ENCODE measurements at places on chromosomes 7 and 10.

- no peak for DNase-seq
These were observed 147.7 kb downstream of the SND1 start for GRCh38 chr7:127799535-127800305.

GRCh38 chr7:137978464-137979237, 23.2 kb downstream of the CREB3L2 start:
- DNase-seq: no peak

- no peak for DNase-seq
These were observed 195.0 kb upstream of the PRPS1L1 start for GRCh38 chr7:18222636-18223035.

GRCh38 chr10:77899690-77900089, 26.9 kb downstream of the DLG5 start:
- no peak for DNase-seq

DNA sequence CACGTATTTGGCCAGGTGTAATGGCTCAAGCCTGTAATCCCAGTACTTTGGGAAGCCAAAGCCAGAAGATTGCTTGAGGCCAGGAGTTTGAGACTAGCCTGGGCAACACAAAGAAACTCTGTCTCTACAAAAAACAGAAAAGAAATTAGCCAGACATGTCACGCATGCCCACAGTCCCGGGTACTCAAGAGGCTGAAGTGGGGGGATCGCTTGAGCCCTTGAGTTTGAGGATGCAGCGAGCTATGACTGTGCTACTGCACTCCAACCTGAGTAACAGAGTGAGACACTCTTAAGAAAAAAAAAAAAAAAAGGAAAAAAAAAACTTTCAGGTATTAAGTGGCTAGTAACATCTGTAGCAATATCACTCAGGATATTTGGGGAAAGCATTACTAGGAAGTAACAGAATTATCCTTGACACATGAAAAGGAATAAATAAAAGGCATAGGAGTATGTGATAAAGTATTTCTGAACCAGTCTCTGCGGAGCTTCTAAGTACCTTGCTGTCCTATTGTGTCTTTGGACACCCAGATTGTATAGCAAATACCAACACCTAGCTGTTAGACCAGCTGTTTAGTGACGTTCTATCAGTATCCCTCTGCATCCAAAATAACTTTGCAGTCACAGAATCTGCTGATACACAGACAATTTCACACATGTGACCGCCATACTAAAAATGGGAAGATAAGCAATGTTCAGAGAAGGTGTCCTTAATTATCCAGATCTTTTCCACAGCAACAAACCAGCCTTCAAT, 74.4 kb downstream of the CYTH3 start:
- no peak for DNase-seq

GRCh38 chr7:119090851-119091250, 866.3 kb downstream of the ANKRD7 start:
- DNase-seq: no peak

DNA sequence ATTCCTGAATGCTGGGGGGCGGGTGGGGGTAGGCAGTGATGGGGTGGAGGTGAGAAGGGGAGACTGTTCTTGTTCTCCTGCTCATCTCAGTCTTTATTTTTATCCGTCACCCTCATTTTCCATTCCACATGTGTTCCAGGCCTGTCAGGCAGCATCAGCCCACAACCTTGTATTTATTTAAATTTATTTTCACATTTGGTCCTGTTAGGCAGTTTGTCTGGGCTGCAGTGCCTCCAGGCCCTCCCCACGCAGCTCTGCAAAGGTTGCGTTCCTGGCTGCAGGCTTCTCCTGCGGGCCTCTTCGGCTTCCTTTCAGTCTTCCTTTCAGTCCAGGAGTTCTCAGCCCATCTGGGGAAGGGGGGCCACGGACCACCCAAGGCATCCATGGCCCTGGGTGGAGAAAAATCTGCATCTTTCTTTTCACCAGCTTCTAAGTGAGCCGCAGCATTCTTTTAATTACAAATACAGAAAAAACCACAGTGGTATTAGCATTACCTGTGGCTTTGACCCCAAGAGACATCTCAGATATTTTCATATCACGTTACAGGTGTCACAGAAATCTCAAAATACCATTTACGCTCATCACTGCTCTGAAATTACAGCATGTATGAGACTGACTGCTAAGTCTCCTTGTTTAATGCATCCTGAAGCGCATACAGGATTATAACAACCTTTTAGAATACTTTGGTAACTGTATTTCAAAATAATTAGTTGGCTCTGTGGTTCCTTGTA, 94.0 kb downstream of the C10orf105 start:
- DNase-seq: peak; percentile 57

- DNase-seq: no peak
These were observed 25.9 kb upstream of the BICC1 start for GRCh38 chr10:58486821-58487220.

- no peak for DNase-seq
These were observed 5.3 kb downstream of the SLC35G1 start for GRCh38 chr10:93899109-93899508.

All from eye (tissue), 1 donor.